WTC11 (cell line): ENCODE measurements at places on chromosomes 12 and 14.

DNA sequence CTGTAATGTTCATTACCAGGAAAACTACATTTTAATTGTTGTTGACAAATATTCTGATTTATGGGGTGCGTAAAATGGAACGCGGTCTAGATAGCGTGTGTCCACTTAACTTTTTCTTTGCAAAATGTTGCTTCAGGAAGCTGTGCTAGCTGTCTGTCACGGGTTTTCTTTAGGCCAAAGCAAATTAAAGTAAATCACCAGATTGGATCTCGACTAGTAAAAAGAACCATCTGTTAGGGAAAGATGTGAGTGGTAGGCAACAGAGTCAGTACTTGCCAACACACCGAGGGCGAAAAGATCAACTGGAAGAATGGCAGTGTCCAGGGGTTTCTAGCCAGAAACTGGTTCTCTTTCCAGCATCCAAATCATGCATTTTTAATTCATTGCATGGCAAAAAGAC, 404.9 kb upstream of the TMPO start:
- DNase-seq: no peak

DNA sequence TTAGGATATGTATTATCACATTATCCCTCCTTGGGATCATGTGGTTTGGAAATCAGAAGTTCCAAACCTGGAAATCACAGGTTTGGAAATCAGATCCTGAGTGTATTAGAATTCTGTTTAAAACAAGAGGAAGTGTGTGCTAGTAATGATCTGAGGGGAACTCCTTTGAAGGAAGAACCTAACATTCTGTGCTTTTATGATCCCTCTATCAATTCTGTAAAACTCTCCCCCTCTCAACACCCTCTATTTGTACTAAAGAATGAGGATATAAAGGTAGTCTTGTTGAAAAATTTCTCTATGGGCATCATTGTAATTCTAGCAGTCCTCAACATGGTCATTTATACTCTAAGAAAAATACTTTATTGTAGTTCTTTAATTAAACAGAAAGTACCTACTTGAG, 97.4 kb downstream of the SRGAP1 start:
- no peak for DNase-seq

GRCh38 chr12:27771481-27772327, 8.3 kb upstream of the KLHL42 start:
- DNase-seq: no peak

DNA sequence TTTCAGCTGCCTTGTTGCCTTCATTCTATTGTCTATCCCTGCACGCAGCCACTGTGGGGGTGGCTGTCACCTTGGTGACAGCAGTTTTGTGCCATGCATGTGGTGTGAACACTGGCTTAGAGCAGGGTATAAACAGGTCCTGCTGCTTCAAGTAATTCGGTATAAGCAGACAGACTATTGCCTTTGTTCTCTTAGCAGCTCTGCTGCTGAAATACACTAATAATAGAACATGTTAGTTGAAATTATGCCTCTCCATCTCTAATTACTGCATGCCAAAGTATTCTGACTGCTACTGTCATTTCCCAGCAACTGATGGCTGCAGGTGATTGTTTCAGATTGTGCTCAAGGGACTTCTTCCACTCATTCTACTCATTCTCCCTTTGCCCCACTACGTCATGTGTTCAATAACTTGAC, 34.6 kb downstream of the PTPRO start:
- DNase-seq: no peak

DNA sequence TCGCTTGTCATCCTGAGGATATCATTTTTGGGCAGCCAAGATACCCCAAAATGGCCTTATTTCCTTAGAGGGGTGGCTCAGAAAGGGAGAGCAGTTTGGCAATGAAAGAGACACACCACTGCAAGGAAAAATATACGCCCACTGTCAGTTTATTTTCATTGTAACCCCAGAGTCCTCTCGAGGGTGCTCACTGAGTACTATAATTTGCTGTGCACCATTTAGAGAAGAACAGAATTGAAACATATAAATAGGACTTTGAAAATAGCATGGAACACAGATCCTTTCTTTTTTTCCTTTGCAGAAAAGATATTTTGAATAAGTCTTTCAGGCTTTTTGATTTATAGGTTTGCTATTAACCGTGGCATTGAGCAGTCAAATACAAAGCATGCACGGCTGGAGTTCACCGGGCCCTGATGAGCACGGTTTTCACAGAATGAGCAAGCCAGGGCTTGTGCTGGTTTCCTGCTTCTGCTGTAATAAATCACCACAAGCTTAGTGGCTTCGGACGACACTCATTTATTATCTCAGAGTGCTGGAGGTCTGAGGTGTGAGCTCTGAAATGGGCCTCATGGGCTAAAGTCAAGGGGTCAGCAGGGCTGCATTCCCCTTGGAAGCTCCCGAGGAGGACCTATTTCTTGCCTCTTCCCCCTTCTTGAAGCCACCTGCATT, 152.3 kb downstream of the ZNF664 start:
- no peak for DNase-seq

- no peak for DNase-seq
Measured at GRCh38 chr14:68143341-68143841, 323.8 kb downstream of the RAD51B start.

DNA sequence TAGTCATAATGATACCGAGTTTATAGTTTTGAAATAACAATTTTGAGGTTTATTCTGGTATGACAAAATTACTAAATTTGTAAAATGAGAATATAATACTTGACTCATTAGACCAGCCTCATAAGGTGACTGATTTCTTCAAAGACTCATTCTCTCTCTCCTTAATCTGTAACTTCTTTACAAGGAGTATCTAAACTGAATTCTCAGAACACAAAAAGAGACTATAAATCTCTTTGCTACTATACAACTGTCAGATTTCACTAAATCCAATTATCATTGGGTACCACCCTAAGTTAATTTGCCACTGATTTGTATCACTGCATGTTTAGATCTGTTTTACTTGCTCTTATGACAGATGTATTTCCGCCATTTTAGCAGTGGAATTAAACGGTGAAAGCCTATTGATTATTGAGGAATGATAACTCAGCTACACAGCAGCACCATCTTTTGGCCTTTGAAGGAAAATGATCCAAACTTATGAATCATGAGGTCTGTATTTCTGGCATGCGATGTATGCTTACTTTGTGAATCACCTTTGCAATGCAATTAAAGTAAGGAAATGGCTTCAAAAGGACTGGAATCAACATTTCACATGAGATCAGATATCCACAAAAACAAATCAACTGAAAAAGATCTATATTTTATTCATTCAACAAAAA, 161.2 kb downstream of the RERGL start:
- no peak for DNase-seq
